Stimulated activated naive CD8-positive, alpha-beta T cell treated with anti-CD3 and anti-CD28 coated beads, Interleukin-15, amount 100 ng/mL, for 72 hours (primary cell): ENCODE measurements at places on chromosomes 3 and 15.

GRCh38 chr3:189383630-189384029 lies 211.9 kb downstream of the TPRG1 start:
- DNase-seq: no peak

GRCh38 chr3:166071-166470 lies 30.5 kb upstream of the CHL1 start:
- no peak for DNase-seq

GRCh38 chr3:71203727-71204488 lies 379.6 kb downstream of the FOXP1 start:
- DNase-seq: no peak

DNA sequence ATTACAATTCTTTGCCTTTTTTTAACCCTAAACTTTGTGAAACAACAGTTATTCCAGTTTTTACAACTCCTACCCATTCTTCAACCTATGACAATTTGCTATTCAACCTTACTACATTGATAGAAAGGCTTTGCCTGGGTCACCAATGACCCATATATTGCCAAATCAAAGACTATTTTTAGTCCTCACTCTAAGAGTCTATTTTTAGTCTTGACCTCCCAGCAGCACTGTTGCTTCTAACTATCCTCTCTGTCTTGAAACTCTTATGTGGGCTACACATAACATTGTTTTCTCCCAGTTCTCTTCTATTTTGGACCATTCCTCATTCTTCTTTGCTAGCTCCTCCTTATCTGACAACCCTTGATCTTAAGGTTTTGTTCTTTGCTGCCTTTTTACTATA lies 71.4 kb downstream of the C3orf80 start:
- no peak for DNase-seq

GRCh38 chr15:39429898-39430357 lies 151.0 kb upstream of the THBS1 start:
- peak; percentile 24 for DNase-seq

- DNase-seq: no peak
Observed at GRCh38 chr15:62626903-62627302, 415.6 kb upstream of the TPM1 start.

- no peak for DNase-seq
Observed at GRCh38 chr3:14439501-14440167, 37.2 kb downstream of the SLC6A6 start.

- no peak for DNase-seq
Observed at GRCh38 chr3:9891072-9891622, 737 bp downstream of the JAGN1 start.

DNA sequence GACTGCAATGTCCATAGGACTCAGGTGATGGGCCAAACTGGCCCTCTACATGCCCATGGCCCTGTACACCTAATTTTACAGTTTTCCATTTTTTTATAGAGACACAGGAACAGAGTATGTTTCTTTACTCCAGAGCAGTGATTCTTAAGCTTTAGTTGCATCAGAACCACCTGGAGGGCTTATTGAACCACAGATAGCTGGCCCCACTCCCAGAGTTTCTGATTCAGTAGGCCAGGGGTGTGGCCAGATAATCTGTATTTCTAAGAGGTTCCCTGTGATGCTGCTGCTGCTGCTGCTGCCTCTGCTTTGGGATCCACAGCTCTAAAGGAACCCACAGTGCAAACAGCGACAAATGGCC lies 5.1 kb downstream of the RBP1 start:
- no peak for DNase-seq

DNA sequence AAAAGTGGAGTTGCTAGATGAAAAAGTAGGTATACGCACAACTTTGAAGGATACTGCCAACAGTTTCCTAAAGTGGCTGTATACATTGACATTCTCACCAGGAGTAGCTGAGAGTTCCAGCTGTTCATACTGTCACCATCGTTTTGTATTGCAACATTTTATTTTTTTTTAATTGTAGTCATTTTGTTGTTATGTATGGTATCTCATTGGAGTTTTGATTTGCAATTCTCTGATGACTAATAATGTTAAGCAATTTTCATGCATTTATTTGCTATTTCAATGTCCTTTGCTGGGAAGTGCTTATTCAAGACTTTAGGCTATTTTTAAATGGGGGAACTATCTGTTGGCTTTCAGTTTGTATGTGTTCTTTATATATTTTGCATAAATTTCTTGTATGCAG lies 185.1 kb upstream of the TGFBR2 start:
- no peak for DNase-seq

GRCh38 chr15:36617529-36618196 lies 38.2 kb downstream of the CDIN1 start:
- DNase-seq: no peak
